ENCODE measurements at places on chromosomes 12 and 14.

DNA sequence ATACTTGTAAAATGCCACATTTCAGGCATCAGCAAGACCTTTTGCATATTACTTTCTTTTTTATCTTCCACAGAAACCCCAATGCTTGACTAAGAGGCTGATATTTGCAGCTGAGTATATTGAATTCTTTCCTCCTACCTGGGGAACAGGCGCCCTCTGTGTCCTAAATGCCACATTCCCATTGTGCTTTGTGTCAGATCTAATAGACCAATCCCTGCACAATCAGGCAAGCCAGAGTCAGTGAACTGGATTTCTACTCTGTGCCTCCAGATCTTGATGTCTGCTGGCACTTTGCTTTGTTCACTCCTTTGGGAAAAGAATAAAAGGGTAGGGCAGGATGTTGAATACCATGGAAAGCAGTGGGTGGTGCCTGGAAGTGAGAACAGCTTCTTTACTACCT, 22.4 kb upstream of the TAS2R42 start:
- no peak overlapping the region for H3K4me3 ChIP-seq
- no peak for DNase-seq
- H3K36me3 ChIP-seq = peaks cover 4% of the 10 kb centered on the region

GRCh38 chr12:122225683-122226365, at the start of gene DIABLO:
Gene DIABLO, minus strand, starts transcription at chr12:122226052. Its CDS starts 38 bp downstream, at chr12:122226014.
- H3K27me3 ChIP-seq = no peaks in the 10 kb centered on the region
- peaks cover 58% of the 10 kb centered on the region for H3K4me1 ChIP-seq
- DNase-seq = peak; percentile 100
- peaks cover 10% of the 10 kb centered on the region for H3K36me3 ChIP-seq

GRCh38 chr12:26614011-26614616, 218.9 kb downstream of the ITPR2 start:
- H3K4me1 ChIP-seq = no peaks in the 10 kb centered on the region
- no peak overlapping the region for H3K27ac ChIP-seq
- no peak for DNase-seq
- H3K36me3 ChIP-seq = peaks cover 30% of the 10 kb centered on the region

DNA sequence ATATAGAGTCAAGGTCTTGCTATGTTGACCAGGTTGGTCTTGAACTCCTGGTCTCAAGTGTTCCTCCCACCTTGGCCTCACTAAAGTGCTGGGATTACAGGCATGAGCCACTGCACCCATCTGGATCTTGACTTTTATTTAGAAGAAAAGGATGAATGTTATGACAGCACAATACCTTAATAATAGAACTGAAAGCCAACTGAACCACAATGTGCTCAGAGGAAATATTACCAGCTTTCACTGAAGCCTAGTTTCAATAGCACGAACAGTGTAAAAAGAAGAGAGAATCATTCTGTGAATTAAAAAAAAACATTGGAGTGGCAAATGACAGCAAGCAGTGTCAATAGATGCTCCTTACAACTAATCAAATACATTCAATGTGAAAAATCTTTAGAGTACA, 239.2 kb upstream of the RMST start:
- DNase-seq = no peak
- H3K36me3 ChIP-seq = no peaks in the 10 kb centered on the region
- H3K4me1 ChIP-seq = no peaks in the 10 kb centered on the region
- no peak overlapping the region for H3K4me3 ChIP-seq
- H3K27me3 ChIP-seq = peaks cover 2% of the 10 kb centered on the region

DNA sequence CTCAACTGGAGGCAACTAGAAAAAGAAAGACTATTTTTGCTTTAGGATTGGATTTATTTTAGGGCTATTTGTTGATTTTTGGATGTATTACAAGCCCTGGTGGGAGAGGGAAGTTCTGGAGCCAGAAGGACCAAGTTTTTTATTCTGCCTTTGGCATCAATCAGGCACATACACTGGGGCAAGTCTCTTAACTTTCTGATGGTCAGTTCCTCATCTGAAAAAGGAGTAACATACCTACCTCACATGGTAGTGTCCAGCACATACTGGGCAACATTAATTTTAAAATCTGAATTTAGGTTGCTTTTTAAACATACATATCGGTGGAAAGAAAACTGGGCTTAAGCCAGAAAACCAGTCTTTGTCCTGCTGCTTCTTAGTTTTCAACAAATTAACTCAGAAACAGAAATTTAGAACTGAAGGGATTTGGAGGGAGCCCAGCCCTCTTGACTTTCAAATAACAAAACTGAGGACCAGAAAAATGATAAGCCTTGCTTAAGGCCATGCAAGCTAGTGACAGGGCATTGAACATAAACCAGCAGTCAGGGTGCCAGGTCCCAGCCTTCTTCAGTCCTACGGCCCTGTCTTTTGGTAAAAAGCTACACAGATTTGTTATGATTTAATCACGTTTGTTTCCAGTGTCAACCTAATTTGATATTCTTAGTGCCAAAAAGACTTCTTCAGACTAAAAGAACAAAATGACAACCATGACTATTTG, 90.2 kb upstream of the SLC38A2 start:
- H3K27ac ChIP-seq = no peak overlapping the region
- H3K4me3 ChIP-seq = no peak overlapping the region
- H3K27me3 ChIP-seq = no peaks in the 10 kb centered on the region
- DNase-seq = no peak
- no peaks in the 10 kb centered on the region for H3K36me3 ChIP-seq

DNA sequence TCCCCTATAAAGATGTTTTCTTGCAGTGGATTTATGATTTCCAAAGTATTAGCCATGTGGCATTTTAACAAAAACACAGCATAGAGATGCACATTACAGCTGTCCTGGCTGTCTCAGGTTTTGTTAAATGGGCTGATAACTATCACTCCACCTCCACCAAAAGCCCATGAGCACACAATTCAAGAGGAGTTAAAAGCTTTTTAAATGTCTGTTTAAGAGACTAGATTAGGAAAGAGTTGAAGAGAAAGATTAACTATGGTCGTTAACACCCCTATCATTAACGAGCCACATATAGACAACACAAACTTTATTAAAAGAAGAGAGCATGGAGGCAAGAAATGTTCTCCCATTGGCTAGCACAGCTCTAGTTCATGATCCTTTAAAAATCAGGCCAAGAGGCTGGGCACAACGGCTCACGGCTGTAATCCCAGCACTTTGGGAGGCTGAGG, 14.5 kb downstream of the CBX5 start:
- no peak overlapping the region for H3K27ac ChIP-seq
- H3K27me3 ChIP-seq = no peaks in the 10 kb centered on the region
- H3K36me3 ChIP-seq = no peaks in the 10 kb centered on the region

DNA sequence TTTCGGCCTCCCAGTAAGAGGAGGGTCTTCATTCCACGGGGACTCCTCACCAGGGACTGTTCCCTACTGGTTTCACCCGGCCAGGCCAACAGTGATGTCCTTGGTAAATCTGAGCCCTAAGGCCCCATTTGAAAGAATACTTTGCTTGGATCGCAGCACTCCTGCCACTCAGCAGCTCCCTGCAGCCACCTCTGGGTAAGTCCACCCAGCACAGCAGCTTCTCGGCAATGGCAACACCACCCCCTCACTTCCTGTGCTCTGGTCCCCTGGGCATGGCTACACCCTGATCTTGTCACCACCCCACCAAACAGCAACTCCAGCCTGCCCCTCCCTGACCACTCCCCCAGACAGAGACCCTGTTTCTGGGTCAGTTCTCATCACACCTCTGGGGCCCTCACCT, 100.3 kb downstream of the SETD3 start:
- no peaks in the 10 kb centered on the region for H3K36me3 ChIP-seq
- H3K27ac ChIP-seq = no peak overlapping the region
- H3K27me3 ChIP-seq = peaks cover 30% of the 10 kb centered on the region

DNA sequence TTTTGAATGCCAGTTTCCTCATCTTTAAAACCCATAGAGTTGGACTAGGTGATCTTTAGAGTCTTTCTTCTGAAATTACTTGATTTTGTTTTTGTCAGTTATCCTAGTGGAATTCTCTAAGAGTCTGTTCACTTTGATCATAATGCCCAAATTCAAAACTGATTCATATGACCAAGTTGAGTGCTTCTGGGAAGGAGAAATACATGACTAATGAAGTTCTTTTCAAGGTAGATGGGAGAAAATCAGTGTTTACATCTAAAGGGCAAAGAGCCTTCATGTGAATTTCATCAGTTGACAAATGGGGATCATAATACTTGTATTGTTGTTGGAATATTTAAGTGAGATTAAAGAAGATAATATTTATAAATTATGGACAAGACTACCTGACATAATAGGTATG, 53.2 kb downstream of the ERC1 start:
- H3K4me3 ChIP-seq = no peak overlapping the region
- H3K27me3 ChIP-seq = no peaks in the 10 kb centered on the region
- H3K36me3 ChIP-seq = peaks cover 7% of the 10 kb centered on the region
- H3K4me1 ChIP-seq = peaks cover 18% of the 10 kb centered on the region

- H3K27me3 ChIP-seq = no peaks in the 10 kb centered on the region
- no peaks in the 10 kb centered on the region for H3K4me1 ChIP-seq
- H3K4me3 ChIP-seq = no peak overlapping the region
- no peak for DNase-seq
- no peak overlapping the region for H3K27ac ChIP-seq
- H3K36me3 ChIP-seq = no peaks in the 10 kb centered on the region
These were observed 361.5 kb downstream of the EGLN3 start for GRCh38 chr14:33589334-33589733.

DNA sequence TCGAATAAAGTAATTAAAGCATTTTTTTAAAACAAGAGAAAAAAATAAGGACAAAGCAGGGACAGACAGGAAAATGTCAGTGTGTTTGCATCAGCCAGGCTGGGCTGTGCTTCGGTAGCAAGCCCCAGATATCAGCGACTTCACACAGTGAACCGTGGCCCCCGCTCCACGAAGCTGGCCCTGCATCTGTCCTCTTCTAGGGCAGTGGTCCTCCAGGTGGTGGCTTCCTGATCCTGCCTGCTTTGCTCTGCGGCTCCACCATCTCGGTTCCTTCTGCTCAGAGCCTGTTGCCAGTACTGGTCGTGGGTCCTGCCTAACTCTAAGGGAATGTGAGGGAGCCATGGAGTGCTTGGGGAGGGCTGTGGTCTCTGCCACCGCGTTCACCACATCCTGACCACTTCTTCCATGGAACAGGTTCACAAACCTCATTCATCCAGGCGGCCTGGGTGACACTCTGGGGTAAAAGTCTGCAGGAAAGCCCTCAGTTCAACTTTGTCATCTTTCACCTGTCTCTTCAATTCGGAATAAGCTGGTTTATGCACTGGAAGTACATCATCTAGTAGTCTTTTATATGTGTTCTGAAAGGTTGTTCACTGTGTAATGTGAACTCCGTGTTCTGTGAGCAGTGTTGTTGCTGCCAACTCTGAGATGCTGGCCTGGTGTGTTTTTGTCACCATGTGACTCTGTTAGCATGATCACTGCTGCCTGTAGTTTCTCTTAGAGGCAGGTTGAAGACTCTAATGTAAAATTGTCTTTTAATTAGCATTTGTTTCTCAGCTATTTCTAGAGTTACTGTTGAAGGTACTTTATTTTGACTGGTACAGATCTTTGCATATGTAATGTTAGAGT, 47.9 kb downstream of the ANKRD9 start:
- peak overlapping the region; percentile 66 for H3K27ac ChIP-seq
- no peak overlapping the region for H3K4me3 ChIP-seq
- H3K27me3 ChIP-seq = no peaks in the 10 kb centered on the region
- H3K36me3 ChIP-seq = peaks cover 16% of the 10 kb centered on the region
- DNase-seq = no peak

DNA sequence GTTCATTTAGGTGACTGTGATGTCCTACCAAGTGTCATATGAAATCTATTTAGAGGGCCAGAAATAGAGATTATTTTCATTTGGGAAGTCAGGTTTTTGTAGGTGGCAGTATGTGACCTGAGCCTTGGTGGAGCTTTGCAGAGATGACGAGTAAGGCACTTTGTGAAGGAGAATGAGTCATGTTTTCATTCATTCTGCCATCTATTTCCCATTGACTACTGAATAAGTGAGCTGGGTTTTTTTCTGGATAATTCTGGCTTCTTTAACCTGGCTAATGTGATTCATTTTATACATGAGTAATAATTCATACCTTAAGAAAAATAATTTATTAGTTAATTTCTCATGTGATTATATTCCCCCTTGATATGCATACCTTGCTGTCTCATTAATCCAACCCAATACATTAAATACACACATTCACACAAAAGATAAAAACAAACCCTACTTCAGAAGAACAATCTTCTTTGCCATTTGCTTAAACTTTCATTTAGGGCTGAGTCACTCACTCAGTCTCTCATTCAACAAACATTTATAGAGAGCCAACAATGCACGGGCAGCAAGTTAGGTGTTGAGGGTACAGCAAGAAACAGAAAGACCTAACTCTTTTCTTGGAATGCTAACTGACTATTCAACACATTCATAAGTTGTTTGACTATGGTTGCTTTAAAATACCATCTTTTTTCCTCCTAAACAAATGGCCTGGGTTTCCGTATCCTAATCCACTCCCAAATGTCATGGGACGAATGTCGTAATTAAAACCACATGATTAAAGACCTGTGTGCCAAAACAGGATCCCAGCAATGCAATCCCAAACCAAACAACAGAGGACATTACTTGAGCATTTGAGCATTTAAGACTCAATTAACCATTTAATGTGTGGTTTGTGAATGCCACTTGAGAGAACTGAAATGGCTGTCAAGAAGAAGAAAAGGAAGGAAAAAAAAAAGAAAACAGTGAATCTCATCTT, 78.0 kb downstream of the KITLG start:
- no peak for DNase-seq
- no peak overlapping the region for H3K4me3 ChIP-seq
- no peak overlapping the region for H3K27ac ChIP-seq

DNA sequence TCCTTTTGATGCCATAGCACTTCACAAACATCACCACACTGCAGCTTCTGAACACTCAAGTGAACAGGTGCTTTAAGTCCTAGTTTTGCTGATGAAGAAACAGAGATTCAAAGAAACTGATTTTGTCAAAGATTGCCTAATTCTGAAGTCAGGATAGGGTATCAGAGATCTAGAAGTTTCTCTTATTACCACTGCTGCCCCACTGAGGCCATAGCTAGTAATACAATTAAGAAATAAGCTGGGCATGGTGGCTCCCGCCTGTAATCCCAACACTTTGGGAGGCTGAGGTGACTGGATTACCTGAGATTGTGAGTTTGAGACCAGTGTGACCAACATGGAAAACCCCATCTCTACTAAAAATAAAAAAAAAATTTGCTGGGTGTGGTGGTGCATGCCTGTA, 458.3 kb upstream of the SEL1L start:
- no peaks in the 10 kb centered on the region for H3K36me3 ChIP-seq
- no peaks in the 10 kb centered on the region for H3K4me1 ChIP-seq
- DNase-seq = no peak
- no peak overlapping the region for H3K4me3 ChIP-seq
- no peak overlapping the region for H3K27ac ChIP-seq

GRCh38 chr14:49427117-49427516, 159.1 kb downstream of the RPS29 start:
- no peak for DNase-seq
- peaks cover 19% of the 10 kb centered on the region for H3K27me3 ChIP-seq
- peaks cover 2% of the 10 kb centered on the region for H3K36me3 ChIP-seq
- H3K4me3 ChIP-seq = no peak overlapping the region
